ENCODE measurements at places on chromosomes 1 and 21. TPM values are rescaled to one million over a fixed set of nuclear protein-coding genes. Genes with fewer than 3 reads are reported as not detected.

CR1 gene
- 0.76 TPM for total RNA-seq

ANXA9 gene
- total RNA-seq, result not detected

- DNase-seq, result no peak
Measured at GRCh38 chr1:230160957-230161771, 94.1 kb downstream of the GALNT2 start.

DNA sequence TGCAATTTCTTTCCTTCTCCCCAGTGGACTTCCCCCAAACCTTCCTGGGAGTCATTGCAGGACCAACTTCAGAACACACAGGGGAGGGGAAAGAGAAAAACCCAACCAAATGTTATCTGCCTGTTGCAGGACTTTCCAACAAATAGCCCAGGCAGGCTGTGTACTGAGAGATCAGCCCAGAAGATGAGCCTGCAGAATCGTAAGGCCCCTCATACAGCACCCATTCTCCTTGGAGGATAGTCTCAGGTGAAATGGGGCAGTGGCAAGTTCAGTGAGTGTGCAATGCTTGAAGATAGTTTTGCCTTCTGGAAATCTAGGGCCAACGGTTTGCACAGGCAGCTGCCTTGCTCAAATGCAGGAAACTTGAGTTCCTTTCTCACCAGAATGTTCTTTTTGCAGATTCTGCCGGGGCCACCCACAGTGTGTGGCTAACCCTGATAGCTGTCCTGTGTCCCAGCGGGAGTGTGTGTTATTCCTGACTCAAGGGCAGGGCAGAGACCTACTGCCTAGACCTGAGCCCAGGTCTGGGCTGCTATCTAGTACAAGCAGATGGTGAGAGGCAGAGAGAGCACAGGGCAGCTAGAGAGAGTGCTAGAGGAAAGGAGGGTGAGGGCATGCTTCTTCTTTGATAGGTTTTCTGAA lies 48.8 kb downstream of the GADD45A start:
- no peak for DNase-seq

FMO2 gene
- total RNA-seq, result 1.4 TPM

- DNase-seq, result no peak
Measured at GRCh38 chr1:172460887-172461315, 17.0 kb upstream of the PIGC start.

FCMR gene
- 1.6 TPM for total RNA-seq

NID1 gene
- total RNA-seq, result 12.1 TPM

DNA sequence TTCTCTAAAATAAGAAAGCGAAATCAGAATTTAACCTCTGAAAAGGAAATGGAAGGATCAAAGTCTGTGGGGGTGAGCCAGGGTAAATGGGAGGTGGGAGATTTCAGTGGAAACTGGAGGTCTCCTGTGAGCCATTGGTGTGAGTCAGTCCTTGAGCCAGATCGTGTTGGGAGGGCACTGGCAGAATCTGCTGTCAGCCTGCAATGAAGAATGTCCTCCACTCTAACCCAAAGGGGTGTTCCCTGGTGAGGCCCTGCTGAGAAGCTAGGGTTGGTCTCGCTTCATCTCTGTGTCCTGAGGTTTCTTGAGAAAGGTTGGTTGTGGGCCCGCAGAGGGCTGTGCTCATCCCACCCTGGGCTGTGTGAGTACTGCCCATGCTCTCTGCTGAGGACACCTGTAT lies 2.4 kb downstream of the QSOX1 start:
- DNase-seq, result no peak

DNA sequence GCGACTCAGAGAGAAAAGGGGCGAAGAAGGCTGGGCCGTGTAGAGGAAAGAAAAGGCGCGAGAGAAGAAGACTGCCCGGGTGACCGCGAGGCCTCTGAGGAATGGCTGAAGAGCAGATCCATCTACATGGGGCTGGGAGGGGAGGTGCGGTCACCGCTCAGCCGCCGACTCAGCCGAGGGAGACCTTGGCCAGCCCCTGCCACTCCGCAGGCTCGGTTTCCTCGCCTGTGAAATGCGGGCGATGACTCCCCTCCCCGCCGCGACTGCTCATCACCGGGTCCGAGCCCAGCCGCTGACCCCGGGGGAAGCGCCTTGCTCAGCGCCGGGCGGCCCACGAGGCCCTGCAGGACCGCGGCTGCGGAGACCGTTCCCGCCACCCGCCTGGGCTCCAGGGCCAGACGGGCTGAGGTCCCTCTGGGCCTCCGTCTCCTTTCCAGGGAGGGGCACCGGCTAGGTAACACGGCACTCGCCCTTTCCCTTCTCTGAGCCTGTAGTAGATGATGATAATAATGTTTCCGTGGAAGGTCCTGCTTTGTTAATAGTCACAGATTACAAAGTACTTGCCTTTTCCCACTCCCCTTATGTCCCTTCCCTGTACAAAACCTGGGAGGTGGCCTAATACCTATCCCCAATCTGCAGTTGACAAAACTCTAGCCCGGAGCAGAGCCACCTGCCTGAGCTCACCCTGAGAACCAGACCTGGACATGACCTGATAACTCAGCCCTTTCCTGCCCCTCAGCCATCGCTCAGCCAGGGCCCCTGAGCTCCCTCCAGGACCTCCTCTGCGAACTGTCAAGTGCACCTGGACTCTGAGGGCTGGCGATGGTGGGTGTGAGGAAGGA lies 1.6 kb upstream of the BSND start:
- no peak for DNase-seq

PFKFB2 gene
- 117 TPM for total RNA-seq

TCHH gene
- 0.06 TPM for total RNA-seq

DNA sequence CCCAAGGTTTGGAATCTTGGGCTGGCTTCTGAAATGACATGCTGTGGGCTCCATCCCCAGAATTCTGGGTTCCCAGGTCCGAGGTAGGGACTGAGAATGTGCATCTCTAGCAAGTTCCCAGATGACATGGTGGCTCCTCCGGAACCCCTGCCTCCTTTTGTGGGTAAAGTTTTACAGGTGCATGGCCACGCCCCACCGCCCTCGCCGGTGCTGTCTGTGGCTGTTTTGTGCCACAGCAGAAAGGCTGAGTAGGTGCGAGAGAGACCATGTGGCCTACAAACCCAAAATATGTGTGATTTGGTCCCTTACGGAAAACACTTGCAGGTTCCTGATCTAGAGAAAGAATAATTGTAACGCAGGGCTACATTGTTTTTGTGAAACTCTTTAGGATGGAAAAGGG lies 30.9 kb downstream of the SKI start:
- DNase-seq, result no peak

GRCh38 chr1:152013664-152014237 lies 20.1 kb upstream of the S100A10 start:
- peak; percentile 59 for DNase-seq

TTC34 gene
- total RNA-seq, result 0.67 TPM

DNA sequence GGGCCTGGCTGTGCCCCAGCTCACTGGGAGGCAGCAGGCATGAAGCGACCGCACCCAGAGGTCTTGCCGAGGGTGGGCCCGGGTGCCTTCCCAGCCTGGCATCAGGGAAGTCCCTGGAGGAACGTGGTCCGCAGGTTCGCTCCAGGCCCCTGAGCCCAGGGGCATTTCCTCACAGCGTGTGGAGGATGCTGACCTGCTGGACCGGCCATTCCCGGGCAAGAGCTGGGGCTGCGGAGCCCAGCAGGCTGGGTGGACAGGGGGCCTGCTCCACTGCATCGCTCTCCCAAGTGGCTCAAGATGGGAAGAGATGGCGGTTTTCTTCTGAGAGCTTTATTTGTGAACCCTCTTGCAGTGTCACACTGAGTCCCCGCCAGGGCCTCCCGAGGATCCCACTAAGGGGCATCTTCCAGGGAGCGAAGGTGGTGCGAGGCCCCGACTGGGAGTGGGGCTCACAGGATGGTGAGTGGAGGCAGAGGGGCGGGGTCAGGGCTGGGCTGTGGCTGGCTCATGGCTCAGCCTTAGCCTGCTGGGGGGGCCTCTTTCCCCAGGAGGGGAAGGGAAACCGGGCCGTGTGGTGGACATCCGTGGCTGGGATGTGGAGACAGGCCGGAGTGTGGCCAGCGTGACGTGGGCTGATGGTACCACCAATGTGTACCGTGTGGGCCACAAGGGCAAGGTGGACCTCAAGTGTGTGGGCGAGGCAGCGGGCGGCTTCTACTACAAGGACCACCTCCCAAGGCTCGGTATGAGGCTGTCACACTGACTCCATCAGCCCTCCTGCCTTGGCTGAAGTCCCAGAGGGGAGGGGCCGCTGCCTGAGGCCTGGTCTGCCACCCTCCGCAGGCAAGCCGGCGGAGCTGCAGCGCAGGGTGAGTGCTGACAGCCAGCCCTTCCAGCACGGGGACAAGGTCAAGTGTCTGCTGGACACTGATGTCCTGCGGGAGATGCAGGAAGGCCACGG lies 7.2 kb upstream of the MMP23B start:
- DNase-seq, result peak; percentile 18

DNA sequence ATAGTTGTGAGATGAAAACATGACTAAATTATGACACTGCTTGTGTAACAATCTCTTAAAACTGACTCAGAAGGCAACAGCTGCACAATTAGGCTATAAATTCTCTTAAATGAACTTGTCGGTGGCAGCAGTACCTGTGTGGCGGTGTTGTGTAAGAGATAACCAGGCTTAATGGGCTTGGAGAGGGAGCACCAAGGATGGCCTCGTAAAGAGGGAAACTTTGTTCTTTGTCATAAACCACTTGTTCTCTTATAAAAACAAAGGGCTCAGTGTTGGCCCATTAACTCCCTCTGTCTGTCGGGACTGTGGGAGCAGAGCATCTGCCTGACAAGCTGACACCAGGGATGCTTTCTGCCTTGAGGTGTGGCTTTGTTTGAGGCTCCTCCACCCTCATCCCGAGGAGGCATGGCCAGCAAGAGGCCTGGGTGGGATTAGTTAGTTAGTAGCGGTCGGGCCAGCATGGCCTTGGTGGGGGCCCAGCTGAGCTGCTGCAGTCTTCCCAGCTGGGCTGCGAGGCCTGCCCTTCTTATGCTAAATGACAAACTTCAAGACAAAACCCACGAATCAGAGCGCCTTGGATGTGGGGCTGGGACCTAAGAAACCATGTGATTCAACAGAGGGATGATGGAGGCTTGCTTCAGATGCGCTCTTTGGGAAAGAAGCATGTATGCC lies 171.4 kb downstream of the CAMTA1 start:
- DNase-seq, result no peak

DNA sequence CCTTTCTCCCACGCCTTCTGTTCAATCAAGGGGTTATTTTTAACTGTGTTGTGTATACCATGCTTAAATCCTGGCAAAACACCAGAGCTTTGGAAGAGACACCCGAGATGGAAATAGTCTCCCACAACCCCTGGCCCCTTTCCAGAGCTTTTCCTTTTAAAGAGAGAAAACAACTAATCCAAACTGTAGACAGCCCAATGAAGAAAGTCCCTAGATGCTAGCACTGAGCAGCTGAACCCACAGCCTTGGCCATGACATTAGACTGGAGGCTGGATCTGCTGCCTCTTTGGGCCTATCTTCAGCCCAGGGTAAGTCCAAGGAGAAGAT lies 64.9 kb upstream of the ARTN start:
- no peak for DNase-seq

GUCA2B gene
- 86.9 TPM for total RNA-seq

GJB3 gene
- 11.0 TPM for total RNA-seq

- DNase-seq, result no peak
Measured at GRCh38 chr1:49351768-49352167, 575.1 kb upstream of the BEND5 start.

DNA sequence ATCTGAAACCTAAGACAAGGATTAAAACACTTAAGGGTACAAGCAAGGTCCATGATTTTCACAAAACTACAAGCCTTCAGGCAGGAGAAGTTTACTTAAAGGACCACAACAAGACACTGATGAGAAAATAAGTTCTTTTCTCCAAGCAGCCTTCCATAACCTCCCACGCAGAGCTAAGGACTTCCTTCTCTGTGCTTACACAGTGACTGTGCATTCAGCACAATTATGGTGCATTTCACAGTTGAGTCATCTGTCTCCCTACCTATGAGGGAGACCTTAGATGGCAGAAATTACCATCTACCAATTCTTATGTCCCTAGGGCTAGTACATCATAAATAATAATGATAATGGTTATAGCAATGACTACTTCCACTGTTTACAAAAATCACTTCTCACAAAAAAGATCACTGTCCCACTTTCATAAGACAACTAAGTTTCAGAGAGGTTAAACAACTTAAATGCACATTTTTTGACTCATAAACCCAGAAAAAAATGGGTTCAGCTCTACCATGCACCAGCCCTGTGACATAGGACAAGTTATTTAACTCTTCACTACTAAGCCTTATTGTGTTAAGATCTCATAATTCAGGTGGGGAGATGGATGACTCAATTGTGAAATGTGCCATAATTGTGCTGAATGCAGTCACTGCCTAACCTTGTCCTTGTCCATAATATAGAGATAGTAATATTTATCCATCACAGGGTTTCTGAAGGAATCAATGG lies 45.3 kb downstream of the TARBP1 start:
- no peak for DNase-seq

DNA sequence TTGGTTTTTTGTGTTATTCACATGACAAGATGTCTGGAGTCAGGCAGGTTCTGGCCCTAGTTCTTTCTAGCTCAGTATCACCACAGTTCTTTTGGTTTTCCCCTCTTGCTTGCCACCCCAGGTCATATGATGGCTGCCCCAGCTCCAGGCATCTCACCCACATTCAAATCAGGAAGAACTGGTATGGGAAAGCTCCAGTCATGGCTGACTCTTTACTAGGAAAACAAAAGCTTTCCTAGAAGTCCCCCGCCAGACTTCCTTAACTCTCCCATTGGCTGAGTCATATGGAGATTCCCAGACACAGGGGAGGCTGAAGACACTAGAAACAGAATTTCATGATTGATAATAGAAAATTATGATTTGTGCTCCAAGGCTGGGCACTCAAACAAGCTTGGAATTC lies 22.1 kb upstream of the EYA3 start:
- DNase-seq, result no peak

DNA sequence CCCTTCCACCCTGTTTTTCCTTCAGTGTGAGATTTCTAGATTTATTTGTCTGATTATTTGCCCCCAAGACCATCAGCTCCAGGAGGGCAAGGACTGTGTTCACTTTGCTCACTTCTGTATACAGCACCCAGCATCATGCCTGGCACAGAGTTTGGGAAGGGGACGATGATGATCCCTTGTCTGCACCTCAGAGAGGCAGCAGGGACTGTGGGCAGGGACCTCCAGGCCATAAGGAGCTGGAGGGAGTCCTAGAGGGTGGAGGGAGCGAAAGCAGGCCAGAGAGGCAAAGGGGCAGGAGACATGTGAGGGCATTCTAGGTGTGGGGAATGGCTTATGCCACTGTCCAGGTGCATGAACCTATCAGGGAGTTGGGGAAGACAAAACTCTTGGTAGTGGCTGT lies 32.8 kb downstream of the H3-3A start:
- DNase-seq, result no peak

GRCh38 chr1:201652181-201652580 lies 113.3 kb downstream of the NAV1 start:
- no peak for DNase-seq

CATSPERE gene
- 0.82 TPM for total RNA-seq

- DNase-seq, result no peak
Measured at GRCh38 chr1:36419140-36419539, 21.4 kb upstream of the LSM10 start.
